ENCODE measurements at places on chromosomes 16 and 17.

- no peaks in the 10 kb centered on the region for H3K4me1 ChIP-seq
- no peak overlapping the region for H3K27ac ChIP-seq
- H3K27me3 ChIP-seq: no peaks in the 10 kb centered on the region
- DNase-seq: peak; percentile 63
Measured at GRCh38 chr16:1428511-1428910, 2.4 kb upstream of the PERCC1 start.

GRCh38 chr17:5499476-5500231, 13.3 kb downstream of the MIS12 start:
- peaks cover 12% of the 10 kb centered on the region for H3K4me1 ChIP-seq
- no peaks in the 10 kb centered on the region for H3K36me3 ChIP-seq
- no peaks in the 10 kb centered on the region for H3K27me3 ChIP-seq
- H3K27ac ChIP-seq: no peak overlapping the region
- peak overlapping the region; percentile 89 for H3K4me3 ChIP-seq
- peak; percentile 14 for DNase-seq

- DNase-seq: no peak
- peaks cover 39% of the 10 kb centered on the region for H3K4me1 ChIP-seq
- H3K27ac ChIP-seq: peak overlapping the region; percentile 3
- H3K4me3 ChIP-seq: no peak overlapping the region
- no peaks in the 10 kb centered on the region for H3K36me3 ChIP-seq
Measured at GRCh38 chr17:73719588-73720071, 75.4 kb upstream of the SDK2 start.

DNA sequence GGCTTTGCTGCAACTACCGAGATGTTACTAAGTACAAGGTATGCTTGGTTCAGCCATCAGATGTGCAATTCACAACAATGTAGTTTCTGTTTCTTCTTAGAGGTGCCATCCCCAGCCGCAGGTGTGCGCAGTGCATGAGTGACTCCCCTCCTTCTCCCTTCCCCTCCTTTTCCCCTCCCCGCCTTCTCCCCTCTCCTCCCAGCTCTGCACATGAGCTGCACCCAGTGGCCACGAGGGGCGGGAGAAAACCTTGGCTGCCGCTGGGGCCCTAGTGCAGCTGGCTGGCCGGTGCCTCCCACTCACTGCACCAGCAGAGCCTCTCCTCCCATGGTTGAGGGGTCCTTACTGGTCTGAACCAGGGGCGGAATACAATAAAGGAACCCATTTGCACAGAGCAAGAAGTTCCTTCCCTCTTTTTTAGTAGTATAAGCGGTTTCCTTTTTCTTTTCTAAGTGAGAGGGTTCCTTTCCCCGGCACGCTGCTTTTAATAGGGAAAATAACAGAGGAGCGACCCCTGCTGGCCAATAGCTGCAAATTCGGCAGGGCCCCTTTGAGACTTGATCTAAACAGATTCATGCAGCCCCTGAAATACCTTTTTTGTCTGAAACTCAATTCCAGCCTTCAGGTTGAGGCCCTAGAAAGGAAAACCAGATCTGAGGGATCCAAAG, 7.8 kb upstream of the CCL15 start:
- peak; percentile 31 for DNase-seq
- peaks cover 6% of the 10 kb centered on the region for H3K4me1 ChIP-seq
- H3K36me3 ChIP-seq: no peaks in the 10 kb centered on the region
- H3K27ac ChIP-seq: no peak overlapping the region

GRCh38 chr16:85686912-85687591, 1.7 kb downstream of the GINS2 start:
- DNase-seq: peak; percentile 72
- H3K27me3 ChIP-seq: no peaks in the 10 kb centered on the region
- H3K4me1 ChIP-seq: peaks cover 15% of the 10 kb centered on the region
- peak overlapping the region; percentile 88 for H3K4me3 ChIP-seq

DNA sequence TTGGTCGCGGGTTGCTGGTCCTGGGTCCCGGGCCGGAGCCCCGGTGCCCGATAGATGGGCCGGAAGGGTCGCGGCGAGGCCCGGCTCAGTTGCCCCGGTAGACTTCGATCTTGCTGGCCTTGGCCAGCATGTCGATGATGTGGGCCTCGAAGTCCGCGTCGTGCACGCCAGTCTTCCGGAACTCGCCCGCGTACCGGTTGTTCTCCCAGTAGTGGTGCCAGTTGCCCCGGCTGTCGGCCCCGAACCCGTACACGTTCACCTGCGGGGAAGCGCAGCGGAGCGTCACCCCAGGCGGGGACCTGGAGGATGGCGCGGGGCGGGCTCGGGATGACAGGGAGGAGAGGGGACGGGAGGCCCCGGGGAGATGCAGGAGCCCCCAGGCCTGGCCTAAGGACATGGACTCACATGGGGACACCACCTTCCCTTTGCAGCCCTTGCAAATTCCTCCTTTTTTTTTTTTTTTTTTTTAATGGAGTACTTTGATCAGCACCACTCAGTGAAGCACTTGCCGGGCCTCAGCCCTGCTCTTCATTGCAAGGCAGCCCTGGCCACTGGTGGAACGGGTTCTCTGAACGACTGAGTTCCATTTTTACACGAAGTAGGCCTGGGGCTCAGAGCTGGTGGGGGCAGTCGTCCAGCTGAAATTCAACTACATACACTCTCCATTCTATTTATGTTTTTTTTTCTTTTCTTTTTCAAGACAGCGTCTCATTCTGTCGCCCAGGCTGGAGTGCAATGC, 35.1 kb downstream of the DDX19A start:
- H3K27ac ChIP-seq: peak overlapping the region; percentile 91
- DNase-seq: no peak
- peaks cover 12% of the 10 kb centered on the region for H3K4me1 ChIP-seq
- peaks cover 12% of the 10 kb centered on the region for H3K36me3 ChIP-seq
- no peaks in the 10 kb centered on the region for H3K27me3 ChIP-seq

DNA sequence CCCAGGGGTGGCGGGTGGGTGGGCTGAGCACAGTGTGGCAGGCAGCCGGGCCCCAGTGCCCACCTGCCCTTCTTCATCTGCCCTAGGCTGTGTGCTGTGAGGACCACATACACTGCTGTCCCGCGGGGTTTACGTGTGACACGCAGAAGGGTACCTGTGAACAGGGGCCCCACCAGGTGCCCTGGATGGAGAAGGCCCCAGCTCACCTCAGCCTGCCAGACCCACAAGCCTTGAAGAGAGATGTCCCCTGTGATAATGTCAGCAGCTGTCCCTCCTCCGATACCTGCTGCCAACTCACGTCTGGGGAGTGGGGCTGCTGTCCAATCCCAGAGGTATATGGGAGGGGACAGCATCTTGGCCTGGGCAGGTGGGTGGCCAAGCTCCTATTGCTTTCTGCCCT, 6.4 kb downstream of the GRN start:
- H3K27me3 ChIP-seq: no peaks in the 10 kb centered on the region
- H3K4me3 ChIP-seq: no peak overlapping the region

DNA sequence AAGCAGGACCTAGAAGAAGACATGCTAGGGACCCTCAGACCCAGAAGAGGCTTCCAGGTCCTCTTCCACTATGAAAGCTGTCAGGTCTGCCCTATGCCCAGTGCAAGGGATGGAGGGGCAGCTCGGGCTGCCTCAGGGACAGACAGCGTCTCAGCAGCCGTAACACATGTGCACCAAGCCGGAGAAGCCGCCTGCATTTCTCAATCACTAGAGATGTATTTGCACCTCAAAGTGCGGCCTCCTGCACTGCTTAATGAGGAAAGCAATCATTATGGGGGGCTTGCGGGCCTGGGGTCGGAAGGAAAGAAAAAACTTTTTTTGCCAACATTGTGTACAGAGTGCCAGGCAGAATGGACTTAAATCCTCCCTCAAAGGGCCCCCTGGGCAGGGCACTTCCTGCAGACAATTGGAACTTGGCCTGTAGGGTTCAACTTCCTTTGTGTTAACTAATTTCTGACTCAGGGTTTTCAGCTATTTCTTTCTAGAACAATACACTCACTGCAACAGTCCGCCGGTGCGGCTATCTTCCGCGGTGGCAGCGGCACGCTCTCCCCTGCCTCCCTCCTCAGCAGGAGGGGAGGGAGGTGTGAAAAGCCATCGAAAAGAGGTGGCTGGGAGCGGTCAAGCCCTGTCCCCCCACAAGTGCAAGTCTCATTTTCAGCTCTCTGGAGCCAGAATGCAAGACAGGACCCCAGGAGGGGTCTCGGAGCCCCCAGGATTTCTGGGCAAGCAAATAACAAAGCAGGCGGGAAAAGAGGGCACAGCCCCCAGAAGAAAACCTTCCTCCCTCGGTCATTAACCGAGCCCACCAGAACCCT, 101.2 kb downstream of the ZNF423 start:
- no peak overlapping the region for H3K27ac ChIP-seq
- H3K4me3 ChIP-seq: no peak overlapping the region
- H3K27me3 ChIP-seq: peaks cover 30% of the 10 kb centered on the region
- no peak for DNase-seq
- no peaks in the 10 kb centered on the region for H3K36me3 ChIP-seq

GRCh38 chr17:65848751-65849150, 287.3 kb upstream of the AXIN2 start:
- no peak for DNase-seq
- H3K36me3 ChIP-seq: no peaks in the 10 kb centered on the region
- no peak overlapping the region for H3K4me3 ChIP-seq
- H3K4me1 ChIP-seq: peaks cover 3% of the 10 kb centered on the region
- H3K27ac ChIP-seq: no peak overlapping the region
